ENCODE measurements at places on chromosomes 2 and 18. TPM values are rescaled to one million over a fixed set of nuclear protein-coding genes. Genes with fewer than 3 reads are reported as not detected.

GRCh38 chr18:57846258-57846657 lies 43.1 kb upstream of the ATP8B1 start:
- DNase-seq, result no peak

DNA sequence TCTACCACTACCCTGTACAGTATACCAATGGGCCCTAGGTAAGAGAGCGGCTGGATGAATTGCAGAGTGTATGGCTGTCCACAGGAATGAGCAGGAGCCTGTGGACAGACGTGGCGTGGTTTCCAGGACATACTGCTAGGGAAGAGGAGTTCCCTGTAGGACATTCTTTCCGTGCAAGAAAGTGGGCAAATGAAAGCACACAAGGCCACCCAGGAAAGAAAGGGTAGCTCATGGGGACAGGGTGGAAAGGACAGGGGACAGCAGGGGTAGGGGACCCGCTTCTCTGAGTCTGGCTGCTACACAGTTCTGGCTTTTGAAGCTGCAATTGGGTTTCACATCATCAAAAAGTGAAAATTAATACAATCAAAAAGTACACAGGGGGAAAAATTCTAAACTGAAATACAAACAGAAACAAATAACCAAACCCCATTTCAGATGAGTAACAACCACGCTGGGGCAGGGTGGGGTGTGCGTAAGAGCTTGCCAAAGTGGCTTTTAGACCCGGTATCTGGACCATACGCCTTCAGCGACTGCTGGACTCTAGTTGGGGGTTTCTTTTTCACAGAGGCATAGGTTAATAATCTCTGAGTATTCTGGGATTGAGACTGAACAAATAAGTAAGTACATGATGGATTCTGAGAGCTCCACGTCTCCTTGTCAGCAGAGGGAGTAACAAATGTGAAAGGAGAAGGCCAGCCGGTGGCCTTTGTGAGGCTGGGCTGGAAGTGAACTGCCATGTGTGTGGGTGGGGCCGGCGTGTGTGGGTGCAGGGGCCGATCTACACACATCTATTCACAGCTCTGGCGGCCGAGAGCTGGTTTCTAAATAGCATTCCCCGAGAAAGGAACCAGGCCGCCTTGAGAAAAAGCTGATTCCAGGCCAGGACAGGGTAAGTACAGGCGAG lies 84.0 kb downstream of the HDAC4 start:
- DNase-seq, result no peak

DNA sequence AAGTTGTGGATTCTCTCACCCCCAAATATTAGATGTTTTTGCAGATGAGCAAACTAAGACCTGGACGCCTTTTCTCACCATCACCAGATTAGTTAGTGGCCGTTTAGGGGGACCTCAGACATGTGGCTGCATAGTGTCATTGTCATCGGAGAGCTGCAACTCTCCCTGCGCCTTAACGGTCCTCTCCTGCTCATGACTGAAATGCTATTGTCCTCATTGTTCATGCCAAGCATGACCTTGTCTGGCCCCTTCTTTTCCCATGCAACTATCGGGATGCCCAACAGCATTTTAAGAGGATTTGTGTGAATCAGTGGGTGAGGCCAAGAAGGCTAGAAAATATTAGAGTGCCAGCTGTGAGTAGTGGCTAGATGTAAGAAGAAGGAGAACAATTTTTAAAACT lies 174.2 kb downstream of the SOCS6 start:
- DNase-seq, result no peak

- no peak for DNase-seq
Observed at GRCh38 chr2:141925511-141925910, 205.3 kb downstream of the LRP1B start.

- no peak for DNase-seq
Observed at GRCh38 chr18:45602926-45603325, 12.3 kb upstream of the SLC14A2 start.

GRCh38 chr18:72375618-72376017 lies 168.5 kb downstream of the CBLN2 start:
- DNase-seq, result no peak

DNA sequence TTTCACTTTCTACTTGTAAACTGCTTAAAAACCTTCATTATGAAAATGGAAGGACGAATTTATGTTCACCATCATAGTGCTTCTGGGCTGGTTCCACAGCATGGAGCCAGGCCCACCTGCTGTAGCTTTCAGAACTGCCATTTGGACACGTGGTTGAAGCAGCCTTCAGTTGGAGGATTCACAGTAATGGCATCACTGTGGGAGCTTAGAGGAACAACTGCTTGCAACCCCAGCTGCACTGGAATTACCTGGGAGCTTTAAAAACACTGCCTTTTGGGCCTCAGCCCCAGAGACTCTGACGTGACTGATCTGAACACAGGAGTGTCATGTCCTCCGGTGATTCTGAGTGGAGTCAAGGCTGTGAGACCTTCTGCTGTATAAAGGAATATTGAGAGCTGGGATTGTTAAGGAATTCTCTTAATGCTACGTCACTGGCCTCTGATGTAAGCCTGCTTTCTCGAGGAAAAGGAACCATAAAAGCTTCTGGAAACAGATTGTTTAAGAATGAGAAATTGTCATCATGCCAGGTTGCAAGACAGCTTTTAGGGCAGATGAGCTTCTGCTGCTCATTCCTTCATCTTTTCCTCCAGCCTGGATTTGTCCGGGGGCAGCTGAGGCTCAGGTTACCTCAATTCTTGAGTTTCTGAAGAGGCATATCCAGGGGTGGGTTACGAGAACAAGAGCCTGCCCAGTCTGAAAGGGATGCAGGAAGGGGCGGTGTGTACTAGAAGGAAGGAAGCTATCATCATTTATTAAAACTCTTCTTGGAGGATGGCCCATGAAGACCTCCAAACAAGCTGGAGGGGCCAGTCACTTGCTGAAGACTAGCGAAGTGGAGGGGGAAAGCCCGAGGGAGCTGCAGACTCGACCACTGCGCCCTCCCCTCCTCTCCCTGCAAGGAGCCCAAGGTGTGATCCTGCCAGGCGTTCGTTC lies 1.3 kb upstream of the IL1R1 start:
- no peak for DNase-seq

DNA sequence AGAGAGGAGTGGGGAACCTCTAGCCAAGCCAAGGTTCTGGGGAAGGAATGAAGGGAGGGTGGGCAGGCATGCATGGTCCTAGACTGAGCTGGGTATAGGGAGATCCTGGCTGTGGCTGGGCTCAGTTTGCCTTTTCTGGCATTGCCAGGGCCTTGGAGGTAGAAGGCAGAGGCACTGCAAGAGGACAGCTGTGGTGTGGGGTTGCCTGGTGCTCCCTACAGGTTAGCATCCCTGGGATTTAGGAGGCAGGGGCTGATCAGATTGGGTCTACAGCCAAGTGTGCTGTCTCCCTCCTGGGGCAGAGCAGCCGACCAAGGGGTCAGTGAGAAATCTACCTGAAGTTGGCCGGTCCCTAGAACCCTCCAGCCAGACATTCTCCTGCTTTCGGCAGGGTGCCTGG lies 15.9 kb downstream of the ABCG8 start:
- peak; percentile 28 for DNase-seq

DNA sequence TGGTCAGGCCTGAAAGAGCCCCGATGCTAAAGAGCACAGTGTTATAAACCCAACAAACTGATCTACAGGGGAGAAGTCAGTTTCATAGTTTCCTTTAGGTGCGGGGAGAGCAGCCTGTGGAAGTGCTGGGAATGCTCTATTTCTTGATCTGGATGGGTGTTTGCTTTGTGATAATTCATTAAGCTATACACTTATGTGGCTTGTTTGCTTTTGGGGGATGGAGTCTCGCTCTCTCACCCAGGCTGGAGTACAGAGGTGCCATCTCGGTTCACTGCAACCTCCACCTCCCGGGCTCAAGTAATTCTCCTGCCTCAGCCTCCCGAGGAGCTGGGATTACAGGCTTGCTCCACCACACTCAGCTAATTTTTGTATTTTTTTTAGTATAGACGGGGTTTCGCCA lies 30.1 kb upstream of the CEP68 start:
- DNase-seq, result no peak

DNA sequence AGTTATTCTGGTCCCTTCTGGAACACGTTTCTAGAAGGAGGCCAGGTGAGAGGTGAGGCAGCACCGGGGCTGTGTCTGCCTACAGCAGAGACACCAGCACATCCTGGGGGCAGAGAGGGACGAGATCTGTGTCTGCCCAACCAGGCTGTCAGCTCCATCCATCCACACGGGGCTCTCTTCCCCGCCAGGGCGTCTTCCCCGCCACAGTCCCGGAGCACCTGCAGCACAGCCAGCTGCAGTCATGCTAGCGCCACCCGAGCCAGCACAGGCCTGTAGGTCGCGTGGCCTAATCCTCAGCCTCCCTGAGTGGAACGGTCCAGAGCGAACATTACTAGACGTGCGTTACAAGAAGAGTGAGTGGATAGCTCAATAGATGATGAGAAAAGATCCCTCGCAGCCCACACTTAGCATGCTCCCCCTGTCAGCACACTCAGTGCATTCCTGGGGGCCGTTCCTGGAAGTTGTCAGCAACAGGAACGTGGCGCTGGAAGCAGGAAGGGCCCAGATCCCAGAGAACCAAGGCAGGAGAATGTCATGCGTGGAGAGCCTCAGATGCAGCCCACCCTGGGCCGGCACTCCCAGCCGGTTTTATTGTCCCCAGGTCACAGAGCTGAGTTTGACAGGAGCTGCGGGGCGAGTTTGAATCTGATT lies 179.0 kb downstream of the TWIST2 start:
- no peak for DNase-seq

DNA sequence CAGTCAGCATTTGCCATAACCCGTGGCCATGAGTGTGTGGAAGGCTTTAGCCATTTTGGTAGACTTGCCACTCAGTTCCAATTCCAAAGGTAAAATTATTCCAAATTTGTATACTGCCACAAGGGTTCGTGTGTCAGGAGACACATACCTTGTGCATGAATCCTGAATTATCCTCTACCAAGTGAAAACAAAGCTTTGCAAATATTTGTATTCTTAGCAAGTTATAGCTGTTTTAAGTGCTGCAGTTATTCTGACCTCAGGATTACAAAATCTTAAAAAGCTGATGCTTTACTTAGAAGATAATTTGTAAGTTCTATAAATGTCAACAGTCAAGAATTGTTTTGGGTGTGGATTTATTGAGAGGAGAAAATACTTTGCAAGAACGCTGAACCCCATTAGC lies 100.6 kb downstream of the ANTXR1 start:
- no peak for DNase-seq

DNA sequence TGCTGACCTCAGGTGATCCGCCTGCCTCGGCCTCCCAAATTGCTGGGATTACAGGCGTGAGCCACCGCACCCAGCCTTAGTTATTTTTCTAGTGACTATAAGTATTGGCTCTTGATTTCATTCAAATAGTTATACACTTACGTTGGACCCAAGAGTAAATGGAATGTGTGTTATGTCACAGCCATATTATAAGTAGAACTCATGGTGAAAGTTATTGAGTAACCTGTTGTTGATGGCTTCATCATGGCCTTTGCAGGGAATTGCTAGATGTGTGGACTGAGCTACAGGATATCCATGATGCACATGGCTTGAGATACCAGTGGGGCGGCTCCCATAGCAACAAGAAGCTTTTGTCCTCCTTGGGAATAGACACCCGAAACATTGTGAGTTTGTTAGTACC lies 44.7 kb downstream of the AFTPH start:
- no peak for DNase-seq

GRCh38 chr2:65876114-65876513 lies 443.7 kb upstream of the SPRED2 start:
- DNase-seq, result no peak

- DNase-seq, result no peak
Observed at GRCh38 chr2:217462121-217462520, 540.7 kb downstream of the TNS1 start.

DNA sequence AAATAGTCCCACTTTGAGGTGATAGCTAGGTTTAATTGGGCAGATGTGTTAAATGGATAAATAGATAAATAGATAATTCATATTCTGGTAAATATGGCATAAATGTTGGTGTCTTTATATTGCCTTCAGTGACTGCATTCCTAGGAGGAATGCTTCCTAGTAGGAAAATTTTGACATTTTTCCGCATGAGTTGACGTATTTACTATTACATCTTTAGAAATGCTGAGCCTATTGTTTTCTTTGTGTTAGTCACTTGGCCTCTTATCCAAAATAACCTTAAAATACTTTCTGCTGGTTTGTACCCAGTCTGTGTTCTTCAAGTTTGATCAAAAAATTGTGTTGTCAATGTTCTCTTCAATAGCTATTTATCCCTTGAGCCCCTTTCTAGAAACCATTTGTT lies 495.6 kb upstream of the ZEB2 start:
- no peak for DNase-seq

DNA sequence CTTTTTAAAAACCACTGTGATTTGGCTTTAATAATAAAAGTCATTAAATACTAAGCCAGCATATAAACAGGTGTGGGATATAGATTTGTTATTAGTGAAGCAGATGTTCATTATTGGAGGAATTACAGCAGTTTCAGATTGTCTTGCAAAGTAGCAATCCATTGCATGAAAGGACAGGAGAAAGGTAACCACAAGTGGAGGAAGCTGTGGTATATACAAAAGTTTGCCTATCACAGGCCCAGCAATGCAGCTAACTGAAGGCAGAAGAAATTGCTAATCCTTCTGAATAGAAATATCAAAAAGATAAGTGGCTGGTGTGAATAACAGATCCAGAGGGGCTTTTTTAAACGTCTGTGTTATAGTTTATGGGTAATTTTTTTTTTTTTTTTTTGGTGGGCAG lies 199.4 kb downstream of the ZNF385B start:
- no peak for DNase-seq

- DNase-seq, result no peak
Observed at GRCh38 chr2:42171396-42171980, 2.3 kb downstream of the EML4 start.

DNA sequence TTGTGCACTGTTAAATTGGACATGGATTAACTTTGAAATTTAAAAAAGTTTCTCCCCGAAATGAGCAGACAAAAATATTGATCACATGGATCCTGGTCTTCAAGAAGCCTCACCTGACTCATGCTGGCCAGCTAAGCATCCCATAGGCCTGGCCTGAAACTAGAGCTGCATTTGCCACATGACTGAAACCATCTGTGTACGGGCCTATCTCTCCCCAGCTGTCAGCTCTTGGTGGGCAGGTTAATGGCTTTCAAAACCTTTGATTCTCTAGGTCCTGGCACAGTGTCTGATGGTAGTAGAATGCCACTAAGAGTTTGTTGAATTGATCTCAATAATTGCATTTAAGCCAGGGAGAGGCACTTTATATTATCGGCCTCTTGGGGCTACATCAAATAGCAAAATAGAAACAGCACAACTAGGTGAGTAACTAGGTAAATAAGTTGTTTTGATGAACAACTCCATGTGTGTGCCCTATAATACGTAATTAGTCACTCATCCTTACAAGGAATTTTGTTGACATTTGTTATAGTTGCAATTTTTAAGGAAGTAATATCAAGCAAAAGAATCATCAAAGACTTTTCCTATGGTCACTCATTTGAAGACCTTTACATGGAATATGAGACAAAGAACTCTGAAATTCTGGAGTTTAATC lies 251.1 kb downstream of the SP3 start:
- no peak for DNase-seq

- DNase-seq, result no peak
Observed at GRCh38 chr2:232133078-232133477, 171.6 kb downstream of the DIS3L2 start.

The CCT7 gene
- 226 TPM for total RNA-seq

The HMSD gene
- not detected for total RNA-seq

The FAM237A gene
- total RNA-seq, result not detected

The PTPRN gene
- total RNA-seq, result not detected

The MALL gene
- 38.5 TPM for total RNA-seq

The RAPGEF4 gene
- 79.9 TPM for total RNA-seq

The RBKS gene
- total RNA-seq, result not detected

The GALNT5 gene
- total RNA-seq, result 0.11 TPM

The CYP26B1 gene
- 18.6 TPM for total RNA-seq

Data from ascending aorta (tissue), 2 donors.